CD4-positive, CD25-positive, alpha-beta regulatory T cell (primary cell): ENCODE measurements at places on chromosomes 6 and 20.

- DNase-seq = no peak
These were observed 74.2 kb downstream of the TOX2 start for GRCh38 chr20:43988867-43989266.

GRCh38 chr6:31139599-31139998 is 733 bp upstream of the PSORS1C2 start:
- no peak for DNase-seq

- DNase-seq = peak; percentile 15
These were observed 55.4 kb downstream of the RIPOR3 start for GRCh38 chr20:50635676-50636600.

GRCh38 chr6:31737315-31737990 is 1.1 kb upstream of the CLIC1 start:
- DNase-seq = no peak

- DNase-seq = no peak
These were observed 12.8 kb downstream of the KCTD20 start for GRCh38 chr6:36455486-36456027.

- DNase-seq = no peak
These were observed 369.4 kb downstream of the BMP2 start for GRCh38 chr20:7136886-7137285.

- peak; percentile 51 for DNase-seq
These were observed 141.1 kb downstream of the PDSS2 start for GRCh38 chr6:107318100-107318736.

- no peak for DNase-seq
These were observed 25.5 kb downstream of the DDO start for GRCh38 chr6:110389689-110390382.

DNA sequence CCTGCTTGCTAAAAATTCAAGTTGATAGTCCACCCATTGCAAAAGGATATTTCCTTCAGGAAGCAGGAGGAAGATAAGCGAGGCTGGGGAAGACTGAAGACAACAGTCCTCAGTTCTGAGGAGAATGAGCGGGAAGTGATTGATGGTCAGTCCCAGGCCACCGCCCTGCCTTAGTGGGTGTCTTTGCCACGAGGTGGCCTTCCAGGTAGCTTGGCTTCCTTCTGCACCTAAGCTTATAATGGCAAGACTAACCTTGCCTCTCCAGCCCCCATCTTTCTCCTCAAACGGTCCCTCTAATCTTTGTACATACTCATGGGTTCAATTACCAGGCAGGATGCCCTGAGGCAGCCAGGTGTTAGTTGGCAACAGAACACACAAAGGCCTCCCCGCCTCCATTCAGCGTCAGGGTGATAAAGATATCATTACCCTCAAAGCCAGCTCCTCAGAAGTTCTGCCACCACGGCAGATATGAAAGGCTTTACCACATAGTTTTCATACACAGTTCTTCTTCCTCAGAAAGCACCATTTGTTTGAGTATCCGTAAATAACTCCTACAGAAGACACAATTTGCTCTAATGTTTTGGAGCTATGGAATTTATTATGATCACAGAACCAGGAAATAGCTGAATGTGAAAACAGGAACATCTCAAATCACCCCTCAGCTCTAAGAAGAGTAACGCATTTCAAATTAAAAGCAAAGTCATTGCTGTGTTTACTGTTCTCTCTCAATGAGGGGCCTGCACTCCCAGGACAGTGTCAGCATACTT is 249.4 kb downstream of the ATXN1 start:
- DNase-seq = peak; percentile 80

DNA sequence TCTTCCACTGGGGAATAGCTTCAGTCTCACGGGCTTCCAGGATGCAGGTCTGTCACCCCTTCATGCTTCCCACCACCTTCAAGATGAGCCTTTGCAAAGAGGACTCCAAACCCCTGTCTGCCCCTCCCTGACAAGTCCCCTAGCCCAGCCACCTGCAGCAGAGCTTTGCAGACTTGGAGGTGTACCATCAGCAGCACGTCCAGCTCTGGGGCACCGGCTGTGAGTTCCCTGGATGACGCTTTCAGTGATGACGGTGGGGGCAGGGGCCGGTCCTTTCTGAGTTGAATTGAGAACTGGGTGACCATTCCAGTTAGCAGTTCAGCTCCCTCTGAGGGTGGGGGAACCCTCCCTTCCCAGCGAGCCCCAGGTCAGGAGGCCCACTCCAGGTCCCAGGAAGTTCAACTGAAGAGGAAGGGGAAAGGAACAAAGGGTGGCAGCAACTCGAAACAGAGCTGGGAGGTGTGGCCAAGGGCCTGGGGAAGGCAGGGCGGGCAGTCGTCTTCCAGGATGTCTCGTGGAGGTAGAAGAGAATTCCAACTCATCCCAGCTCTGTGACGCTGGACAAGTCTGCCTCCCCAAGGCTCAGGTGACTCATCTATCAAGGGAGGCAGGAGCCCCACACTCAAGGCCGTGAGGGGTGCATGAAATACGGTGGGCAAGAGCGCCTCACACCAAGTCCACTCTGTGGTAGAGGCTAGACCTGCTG is 86.0 kb downstream of the PTPN1 start:
- no peak for DNase-seq

GRCh38 chr6:17856306-17856705 is 131.1 kb downstream of the KIF13A start:
- DNase-seq = no peak

GRCh38 chr6:64040113-64040512 is 404.5 kb downstream of the PHF3 start:
- DNase-seq = no peak

GRCh38 chr6:51526922-51527321 is 560.5 kb downstream of the PKHD1 start:
- DNase-seq = no peak

DNA sequence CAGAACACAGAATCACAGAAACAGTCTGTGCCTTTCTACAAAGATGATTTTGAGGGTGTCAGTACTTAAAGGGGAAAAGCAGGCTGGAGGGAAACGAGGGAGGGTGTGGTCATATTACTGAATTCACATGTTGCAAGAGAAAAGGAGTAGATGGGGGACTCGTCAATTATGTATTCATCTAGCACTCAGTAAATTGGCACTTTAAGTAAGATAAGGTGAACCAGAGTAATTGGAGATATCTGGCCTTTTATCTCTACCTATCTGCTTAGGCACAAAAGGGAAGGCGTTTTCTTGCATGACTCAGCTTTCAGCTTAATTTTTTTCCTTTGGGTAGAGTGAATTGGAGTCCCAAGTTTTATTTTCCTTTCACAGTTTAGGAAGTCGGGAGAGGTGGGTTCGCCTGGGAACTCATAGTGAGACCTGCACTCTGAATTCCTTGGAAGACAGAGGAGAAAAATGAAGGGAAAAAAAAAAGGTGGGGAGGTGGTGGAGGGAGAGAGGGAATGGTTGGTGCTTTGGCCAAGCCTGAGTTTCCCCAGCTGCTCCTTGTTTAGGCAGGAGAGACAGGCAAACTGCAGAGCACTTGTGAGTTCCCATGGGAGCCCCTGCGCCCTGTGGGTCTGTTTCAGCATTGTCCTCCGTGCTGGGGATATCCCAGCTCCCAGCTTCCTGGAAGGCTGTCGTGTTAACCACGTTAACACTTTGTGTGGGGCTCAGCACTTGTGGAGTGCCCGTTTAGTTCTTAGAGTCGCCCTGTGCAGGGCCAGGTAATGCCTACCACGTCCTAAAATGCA is 19.7 kb upstream of the GTSF1L start:
- peak; percentile 55 for DNase-seq

DNA sequence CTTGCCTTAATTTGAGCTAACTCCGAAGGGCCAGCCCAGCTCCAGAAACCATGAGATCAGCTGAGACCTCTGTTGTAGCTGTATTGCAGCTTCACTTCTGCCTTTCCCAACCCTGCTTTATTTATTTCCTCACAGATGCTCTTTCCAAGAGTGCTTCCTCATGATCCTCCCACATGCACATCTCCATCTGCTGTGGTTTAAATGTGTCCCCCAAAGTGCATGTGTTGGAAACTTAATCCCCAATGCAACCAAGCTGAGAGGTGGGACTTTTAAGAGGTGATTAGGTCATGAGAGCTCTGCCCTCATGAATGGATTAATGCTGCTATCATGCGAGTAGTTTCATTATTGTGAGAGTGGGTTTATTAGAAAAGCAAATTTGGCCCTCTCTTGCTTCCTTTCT is 164.4 kb upstream of the TAB2 start:
- DNase-seq = no peak

DNA sequence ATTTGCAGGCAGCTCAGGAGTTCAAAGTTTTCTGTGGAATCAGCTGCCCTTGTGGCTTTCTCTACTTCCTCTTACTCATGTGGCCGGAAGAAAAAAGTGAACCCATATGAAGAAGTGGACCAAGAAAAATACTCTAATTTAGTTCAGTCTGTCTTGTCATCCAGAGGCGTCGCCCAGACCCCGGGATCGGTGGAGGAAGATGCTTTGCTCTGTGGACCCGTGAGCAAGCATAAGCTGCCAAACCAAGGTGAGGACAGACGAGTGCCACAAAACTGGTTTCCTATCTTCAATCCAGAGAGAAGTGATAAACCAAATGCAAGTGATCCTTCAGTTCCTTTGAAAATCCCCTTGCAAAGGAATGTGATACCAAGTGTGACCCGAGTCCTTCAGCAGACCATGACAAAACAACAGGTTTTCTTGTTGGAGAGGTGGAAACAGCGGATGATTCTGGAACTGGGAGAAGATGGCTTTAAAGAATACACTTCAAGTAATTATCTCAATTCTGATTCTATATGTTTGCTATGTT is 1.1 kb downstream of the MGME1 start:
- DNase-seq = peak; percentile 12

GRCh38 chr20:51387125-51387875 is 155.2 kb downstream of the NFATC2 start:
- DNase-seq = no peak

DNA sequence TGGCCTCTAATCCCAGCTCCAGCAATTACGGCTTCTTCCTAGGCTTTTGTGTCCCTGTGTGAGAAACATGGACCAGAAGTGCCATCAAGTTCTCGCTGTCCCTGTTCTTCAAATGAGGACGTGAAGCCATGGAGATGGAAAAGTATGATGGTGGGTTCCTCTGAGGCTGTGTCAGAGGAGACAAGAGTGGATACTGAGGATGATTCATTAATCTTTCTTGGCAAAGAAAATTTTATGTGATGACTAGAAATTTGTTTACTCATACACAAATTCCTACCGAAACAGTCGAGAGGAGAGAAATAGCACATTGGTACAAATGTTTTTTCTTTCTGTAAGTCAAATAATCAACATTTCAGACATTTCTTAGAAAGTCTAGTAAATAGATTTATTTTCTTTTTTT is 35.0 kb upstream of the PNRC1 start:
- no peak for DNase-seq

- DNase-seq = no peak
These were observed 3.5 kb downstream of the CST7 start for GRCh38 chr20:24952376-24953208.

DNA sequence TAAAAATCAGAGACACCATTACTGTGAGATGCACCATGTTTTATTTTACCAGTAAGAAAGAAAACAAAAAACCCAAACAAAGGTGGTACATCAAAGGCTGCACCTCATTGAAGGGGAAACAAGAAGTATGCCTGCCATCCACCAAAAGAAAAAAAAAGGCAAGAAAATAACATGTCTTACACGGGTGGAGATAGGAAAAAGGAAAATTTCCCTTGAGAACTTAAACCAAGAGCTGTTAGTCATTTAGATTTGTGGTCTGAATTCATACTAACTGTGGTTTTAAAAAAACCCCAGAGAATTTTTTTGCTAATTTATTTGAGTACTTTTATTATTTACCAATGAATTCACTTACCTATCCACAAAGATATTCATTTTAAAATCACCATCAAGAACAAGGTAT is 144.0 kb downstream of the LRRC1 start:
- DNase-seq = no peak

DNA sequence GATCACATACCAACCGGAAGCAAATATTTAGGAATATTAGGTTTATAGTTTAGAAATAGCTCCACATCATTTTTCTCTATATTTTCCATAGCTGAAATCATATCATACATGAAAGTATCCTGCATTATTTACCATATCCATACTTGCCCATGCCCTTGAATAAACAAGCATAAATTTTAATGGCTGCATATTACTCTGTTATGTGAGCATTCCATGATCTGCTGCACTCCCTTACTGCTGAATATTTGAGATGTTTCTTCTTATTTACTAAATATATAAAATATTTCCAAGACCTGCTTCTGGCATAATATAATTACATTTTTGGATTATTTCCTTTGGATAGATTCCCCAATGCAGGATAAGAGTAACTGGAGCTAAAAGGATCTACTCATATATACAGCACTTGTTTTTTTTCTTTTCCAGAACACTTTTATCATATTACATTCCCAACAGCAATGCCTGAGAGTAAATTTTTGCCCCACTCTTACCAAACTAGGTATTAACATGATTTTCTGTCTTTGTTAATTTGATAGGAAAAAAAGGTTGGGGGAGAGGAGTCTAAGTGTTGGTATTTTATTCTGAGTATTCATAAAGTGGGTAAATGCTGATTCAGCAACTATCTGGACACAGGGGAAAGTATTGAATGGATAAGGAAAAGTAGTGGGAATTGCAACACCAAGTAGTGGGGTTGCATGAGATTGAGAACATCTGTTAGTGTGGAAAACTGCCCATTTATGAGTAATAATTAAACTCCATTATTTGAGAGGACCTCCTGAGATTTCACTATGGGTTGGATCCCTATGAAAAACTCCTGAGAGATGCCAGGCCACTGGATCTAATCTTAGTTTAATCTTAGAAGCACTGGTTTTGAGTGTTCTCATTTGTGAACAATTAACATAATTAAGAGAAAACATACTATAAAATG is 76.0 kb downstream of the MAN1A1 start:
- DNase-seq = no peak

DNA sequence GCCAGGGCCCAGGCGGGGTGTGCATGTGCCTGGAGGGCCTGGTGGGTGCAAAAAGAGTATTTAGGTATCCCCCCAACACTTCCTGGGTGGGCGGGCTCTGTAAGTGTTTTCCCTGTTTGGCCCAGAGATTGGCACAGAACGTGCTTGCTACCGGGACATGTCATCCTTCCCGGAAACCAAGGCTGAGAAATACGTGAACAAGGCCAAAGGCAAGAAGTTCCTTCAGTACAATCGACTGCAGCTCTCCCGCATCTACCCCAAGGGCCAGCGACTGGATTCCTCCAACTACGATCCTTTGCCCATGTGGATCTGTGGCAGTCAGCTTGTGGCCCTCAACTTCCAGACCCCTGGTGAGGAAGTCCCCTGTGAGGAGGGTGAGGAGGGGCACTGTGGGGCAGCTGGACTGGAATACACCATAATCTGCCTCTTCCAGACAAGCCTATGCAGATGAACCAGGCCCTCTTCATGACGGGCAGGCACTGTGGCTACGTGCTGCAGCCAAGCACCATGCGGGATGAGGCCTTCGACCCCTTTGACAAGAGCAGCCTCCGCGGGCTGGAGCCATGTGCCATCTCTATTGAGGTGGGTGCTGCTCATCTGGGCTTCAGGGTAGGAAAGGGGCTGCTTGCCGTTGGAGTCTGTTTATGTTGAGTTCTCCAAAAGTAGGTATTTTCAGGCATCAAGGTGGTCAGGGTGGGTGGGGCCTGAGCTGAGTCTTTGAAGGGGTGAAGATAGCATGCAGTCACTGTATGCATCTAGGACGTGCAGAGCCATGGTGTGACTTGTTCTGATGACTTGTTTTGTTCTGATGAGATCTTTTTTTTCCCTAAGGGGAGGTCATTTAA is 35.2 kb downstream of the PLCG1 start:
- no peak for DNase-seq

- DNase-seq = no peak
These were observed 279.4 kb upstream of the SPTLC3 start for GRCh38 chr20:12729326-12729725.
